Esophagus muscularis mucosa (tissue), 4 donors: ENCODE measurements at places on chromosomes 4 and X.

DNA sequence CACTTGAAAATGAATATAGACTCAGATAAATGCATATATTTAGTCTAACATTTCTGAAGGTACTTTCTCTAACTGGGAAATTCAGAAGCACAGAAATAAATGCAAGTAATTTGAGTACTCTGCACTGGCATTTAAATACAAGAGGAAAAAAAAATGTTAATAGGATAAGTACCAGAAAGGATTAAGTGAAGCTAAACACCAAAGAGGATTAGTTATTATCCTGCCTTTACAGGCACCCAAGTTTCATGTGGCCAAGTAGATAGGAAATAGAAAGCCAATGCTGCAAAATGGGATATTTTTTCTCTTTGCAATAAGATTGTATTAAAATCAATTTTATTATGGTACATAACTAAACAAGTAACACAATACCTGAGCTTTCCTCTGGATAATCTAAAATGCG lies 762.5 kb downstream of the PCDH7 start:
- no peak for DNase-seq
- no peak overlapping the region for H3K4me3 ChIP-seq
- H3K27me3 ChIP-seq, result no peaks in the 10 kb centered on the region
- no peaks in the 10 kb centered on the region for H3K4me1 ChIP-seq

GRCh38 chr4:184115399-184115798 lies 102.3 kb downstream of the ENPP6 start:
- DNase-seq, result peak; percentile 70
- H3K4me3 ChIP-seq, result no peak overlapping the region
- no peaks in the 10 kb centered on the region for H3K36me3 ChIP-seq
- no peaks in the 10 kb centered on the region for H3K4me1 ChIP-seq
- no peak overlapping the region for H3K27ac ChIP-seq

- no peak for DNase-seq
- H3K27me3 ChIP-seq, result no peaks in the 10 kb centered on the region
- H3K4me3 ChIP-seq, result no peak overlapping the region
- H3K4me1 ChIP-seq, result no peaks in the 10 kb centered on the region
Observed at GRCh38 chr4:135177321-135177720, 975.7 kb upstream of the PABPC4L start.

- H3K4me1 ChIP-seq, result peaks cover 34% of the 10 kb centered on the region
- no peaks in the 10 kb centered on the region for H3K27me3 ChIP-seq
- no peak overlapping the region for H3K4me3 ChIP-seq
- H3K27ac ChIP-seq, result no peak overlapping the region
Observed at GRCh38 chr4:148023512-148024181, 291.8 kb downstream of the ARHGAP10 start.
